ENCODE measurements at places on chromosomes 3 and 15.

- DNase-seq, result no peak
These were observed 31.1 kb downstream of the TSPAN3 start for GRCh38 chr15:77039848-77040247.

DNA sequence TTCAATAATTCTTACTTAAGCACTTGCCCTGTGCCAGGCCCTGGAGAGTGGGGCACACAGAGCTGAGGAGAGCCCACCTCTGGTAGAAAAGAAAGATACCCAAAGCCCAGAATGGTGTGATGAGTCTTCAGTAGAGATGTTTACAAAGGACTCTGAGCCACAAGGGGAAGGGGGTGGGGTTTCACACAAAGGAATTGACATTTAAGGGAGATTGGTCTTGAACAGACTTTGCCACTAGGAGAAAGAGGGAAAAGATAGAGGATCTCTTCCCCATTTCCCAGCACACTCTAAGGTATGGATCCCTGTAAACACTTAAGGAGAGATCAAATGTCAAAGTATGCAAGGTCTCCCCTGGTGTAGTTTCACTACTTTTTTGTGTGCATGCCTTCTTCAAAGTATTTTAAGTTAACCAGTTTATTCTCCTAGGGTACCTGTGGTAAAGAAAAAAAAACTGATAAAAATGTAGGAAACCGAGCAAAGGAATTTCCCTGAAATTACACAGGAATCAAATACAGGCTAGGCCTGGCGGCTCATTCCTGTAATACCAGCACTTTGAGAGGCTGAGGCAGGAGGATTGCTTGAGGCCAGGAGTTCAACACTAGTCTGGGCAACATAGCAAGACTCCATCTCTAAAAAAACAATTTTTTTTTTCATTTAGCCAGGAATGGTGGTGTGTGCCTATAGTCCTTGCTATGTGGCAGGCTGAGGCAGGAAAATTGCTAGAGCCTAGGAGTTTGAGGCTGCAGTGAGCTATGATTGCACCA, 117.6 kb upstream of the SKOR1 start:
- DNase-seq, result no peak

DNA sequence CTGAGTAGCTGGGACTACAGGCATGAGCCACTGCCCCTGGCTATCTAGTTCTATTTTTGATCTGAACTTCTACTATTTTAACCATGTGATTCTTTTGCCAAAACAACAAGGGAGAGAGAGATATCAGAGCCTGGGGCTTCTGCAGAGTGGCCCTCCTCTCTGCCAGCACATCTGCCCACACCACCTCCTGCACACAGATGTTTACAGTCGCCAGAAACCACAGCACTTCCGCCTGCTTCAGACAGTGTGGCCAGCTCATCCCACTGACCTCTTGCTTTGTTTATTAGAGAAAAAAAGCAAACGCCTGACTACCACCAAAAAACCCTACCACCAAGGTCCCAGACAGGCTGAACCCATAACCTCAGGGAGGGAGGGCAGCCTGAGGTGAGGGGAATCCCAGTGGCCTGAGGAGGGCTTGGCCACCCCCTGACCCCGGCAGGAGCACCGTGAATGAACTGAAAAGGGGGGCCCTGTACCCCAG, 85.9 kb upstream of the ABHD2 start:
- DNase-seq, result no peak

- DNase-seq, result no peak
These were observed 106.2 kb downstream of the IQSEC1 start for GRCh38 chr3:12966847-12967605.

DNA sequence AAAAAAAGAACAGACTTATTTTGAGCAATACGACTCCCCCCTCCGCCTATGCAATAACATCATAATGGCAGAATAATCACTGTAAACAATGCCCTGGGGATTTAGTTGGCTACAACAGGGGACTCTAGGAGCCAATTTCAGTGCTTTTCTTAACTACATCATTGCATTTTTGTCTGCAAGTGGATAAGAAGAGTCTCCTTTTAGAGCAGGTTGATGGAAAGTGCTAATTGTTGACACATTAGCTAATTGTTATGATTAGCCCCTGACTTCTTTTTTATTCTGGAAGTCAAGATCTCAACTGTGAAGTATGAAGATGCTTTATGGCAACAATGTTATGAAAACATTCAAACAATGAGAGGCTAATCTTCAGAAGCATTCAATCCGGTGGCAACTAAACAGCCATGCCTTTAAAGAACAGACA, 121.2 kb downstream of the MECOM start:
- DNase-seq, result no peak

DNA sequence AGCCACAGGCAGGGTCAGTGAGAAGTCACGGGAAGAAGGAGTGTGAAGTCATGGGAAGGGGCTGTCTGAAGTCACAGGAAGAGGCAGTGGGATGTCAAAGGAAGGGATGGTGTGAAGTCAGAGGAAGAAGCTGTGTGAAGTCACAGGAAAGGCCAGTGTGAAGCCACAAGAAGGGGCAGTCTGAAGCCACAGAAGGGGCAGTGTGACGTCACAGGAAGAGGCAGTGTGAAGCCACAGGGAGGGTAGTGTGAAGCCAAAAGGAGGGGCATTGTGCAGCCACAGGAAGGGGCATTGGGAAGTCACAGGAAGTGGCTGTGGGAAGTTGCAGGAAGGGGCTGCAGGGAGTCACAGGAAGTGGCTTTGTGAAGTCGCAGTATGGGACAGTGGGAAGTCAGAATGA, 35.1 kb downstream of the GASK1A start:
- no peak for DNase-seq

GRCh38 chr3:127817406-127817841, 4.9 kb downstream of the MGLL start:
- no peak for DNase-seq

DNA sequence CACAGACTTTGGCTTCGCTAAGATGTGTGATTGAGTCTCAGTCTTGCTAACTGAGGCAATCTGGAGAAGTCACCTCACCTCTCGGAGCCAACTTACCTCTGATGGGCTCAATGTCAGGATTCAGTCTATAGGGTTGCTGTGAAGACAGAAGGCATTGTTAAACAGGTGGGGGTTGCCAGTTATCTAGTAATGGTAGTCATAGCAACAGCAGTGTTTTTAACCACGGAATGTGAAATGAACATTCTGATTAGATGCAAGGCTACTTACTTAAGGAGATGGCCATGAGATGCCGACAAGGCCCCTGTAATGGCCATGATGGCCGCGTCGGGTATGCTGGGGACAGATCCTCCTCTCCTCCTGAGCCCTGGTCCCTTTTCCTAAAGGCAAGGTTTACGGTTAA, 243.1 kb downstream of the GABRG3 start:
- DNase-seq, result no peak

GRCh38 chr3:104520228-104520655, 846.5 kb upstream of the ALCAM start:
- DNase-seq, result no peak

DNA sequence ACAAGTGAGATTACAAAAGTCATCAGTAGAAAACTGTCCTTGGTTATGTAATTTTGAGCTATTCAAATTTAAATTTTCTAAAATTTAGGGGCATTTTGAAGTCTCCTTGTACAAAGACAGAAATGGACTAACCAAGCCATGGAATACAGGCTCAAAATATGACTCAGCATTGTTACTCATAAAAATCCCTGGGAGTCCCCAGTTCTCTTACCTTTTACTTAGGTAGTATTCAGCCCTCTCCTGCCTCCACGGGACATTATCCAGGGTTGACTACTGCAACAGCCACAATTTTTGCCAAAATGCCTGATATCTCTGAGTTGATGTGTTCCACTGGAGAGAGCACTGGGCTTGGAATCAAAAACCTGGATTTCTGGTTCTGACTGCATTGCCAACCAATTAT, 25.0 kb downstream of the CLDN18 start:
- no peak for DNase-seq

- DNase-seq, result no peak
These were observed 16.0 kb upstream of the VGLL3 start for GRCh38 chr3:87006844-87007439.

- no peak for DNase-seq
These were observed 64.0 kb downstream of the TCAIM start for GRCh38 chr3:44402548-44402947.

DNA sequence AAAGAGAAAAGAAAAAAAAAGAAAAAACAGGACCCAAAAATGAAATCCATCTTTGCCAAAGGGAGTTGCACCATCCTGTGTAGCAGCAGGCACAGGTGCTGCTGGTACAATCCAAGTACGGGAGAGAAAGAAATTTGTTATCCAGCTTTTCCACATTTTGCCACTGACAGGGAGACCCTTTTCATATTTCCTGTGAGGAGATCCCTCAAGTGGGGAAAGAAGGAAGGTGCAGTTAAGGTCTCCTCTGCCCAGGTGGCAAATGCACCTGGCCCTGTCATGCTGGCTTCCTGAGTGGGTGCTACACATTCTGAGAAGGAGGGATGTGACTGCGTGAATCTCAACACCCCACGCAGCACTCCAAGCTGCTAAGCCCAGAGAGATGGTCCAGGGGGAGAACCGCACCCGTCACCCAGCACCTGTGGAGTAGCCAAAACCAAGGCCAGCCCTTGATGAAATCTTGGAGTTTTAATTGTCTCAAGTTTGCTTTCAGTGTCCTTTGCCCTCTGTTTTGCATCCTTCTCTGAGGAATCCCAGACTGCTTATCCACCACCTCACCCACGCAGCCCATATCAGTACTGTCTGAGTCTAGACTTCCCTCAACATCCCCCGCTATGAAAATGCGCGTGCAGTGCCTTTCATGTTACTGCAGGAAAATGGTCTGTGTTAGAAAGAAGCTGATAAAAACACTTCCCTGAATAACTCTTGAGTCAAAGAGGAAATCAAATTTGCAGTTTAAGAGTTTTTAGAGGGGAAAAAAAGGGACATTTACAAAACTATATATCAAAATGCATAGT, 141.9 kb upstream of the THBS1 start:
- no peak for DNase-seq

GRCh38 chr15:66625531-66625930, 59.7 kb upstream of the LCTL start:
- no peak for DNase-seq

DNA sequence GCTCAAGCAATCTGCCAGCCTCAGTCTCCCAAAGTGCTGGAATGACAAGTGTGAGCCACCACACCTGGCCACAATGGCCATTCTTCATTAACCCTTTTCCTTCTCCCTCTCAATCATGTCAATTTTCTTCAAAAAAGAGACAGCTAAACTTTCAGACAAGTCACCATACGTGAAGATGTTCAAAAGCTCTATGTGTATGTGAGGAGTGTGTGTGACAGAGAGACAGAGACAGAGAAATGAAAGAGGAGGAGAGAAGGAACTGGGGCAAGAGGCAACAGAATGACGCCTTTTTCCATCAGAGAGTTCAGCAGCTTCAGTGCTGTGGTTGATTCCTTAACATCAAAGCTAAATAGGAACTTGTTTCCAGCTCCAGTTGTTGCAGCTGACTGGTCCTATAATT, 27.4 kb downstream of the OSBPL10 start:
- no peak for DNase-seq

DNA sequence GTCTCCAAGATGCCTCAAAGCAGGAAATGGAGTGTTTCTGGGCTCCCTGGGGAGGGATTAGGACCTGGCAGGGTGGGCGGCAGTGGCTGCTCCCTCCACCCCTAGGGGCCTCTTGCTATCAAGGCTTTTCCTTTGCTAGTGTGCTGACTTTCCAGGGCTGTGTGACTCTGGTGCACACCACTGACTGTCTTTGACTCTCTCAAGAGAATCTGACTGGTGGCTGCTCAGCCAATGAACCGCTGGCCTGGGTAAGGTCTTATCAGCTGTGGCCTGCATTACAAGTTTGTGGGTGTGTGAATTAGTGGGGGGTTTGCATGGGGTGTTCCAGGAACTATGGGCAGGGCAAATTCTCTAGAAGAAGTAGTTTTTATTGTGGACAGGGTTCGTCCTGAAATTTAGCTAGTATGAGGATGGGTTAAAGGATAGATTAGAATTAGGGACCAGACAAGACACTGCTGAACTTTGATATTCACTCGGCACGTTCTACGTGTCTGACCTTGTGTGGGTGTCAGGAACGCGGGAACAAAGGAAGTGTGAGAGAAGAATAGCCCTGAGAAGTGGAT, 29.5 kb downstream of the SIAH2 start:
- no peak for DNase-seq

- DNase-seq, result no peak
These were observed 963.7 kb downstream of the PLOD2 start for GRCh38 chr3:145197051-145197820.

DNA sequence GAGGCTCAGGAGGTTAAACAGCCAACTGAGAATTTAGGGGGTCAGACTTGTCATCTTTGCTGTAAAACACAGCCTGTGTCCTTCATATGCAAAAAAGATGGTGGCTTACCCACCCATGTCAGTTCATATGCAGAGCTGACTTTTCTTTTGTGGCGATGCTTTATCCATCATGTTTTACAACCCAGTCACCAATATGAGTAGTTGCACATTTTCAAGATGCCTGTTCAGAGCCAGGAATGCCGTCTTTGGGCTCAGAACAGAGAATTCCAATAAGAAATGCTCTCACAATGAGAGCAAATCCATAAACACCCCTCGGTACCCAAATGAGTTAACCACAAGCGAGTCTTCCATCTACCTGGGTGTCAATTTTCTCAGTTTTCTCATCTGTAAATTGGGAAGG, 83.6 kb downstream of the TIGIT start:
- no peak for DNase-seq

DNA sequence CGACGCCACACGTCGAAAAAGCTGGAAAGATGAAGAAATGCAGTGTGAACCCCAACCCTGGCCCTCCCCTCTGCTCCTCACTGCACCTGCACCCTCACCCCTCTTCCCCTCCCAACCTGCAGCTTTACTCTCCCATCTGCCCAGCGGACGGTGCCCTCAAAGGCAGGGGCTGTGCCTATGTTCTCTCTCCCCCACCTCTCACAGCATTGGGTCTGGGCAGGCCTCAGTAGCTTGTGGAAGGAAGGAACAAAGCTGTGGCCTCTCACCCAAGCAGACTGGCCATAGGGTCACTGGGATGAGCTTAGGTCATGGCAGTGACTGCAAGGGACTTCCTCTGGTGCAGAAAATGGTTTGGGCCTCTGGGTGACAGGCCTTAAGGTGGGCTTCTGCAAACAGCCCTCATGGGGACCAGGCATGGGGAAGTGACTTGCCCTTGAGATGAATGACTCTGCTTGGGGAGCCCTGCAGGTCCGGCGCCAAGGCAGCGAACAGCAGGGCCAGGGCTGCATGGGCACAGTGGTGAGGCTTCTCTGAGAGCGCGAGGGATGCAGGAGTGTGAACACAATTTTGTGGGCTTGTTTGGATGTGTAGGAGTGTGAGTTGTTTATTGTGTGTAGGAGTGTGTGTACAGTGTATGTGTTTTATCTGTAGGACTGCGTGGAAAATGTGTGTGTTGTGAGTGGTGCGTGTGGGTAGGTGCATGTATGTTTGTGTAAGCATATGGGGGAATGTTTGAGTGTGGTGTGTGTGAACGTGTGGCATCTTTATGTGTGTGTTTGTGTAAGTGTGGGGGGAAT, 29.2 kb downstream of the SRPRB start:
- no peak for DNase-seq

GRCh38 chr3:142888481-142889211, at the start of gene PCOLCE2:
Gene PCOLCE2 (minus strand): TSS chr3:142889083. CDS start chr3:142888896, 187 bp downstream.
- no peak for DNase-seq

Measured in activated T-helper 1 cell treated with anti-CD3 and anti-CD28 coated beads, Interleukin-2, amount 50 U/mL, for 16 hours (primary cell).